ENCODE measurements at places on chromosomes 5 and 9. TPM values are rescaled to one million over a fixed set of nuclear protein-coding genes. Genes with fewer than 3 reads are reported as not detected.
A peak's percentile ranks its signal among the peaks of the same experiment; 100 is the strongest.

GRCh38 chr5:54115735-54116403, 194.5 kb downstream of the ARL15 start:
- peak; percentile 25 for DNase-seq

DNA sequence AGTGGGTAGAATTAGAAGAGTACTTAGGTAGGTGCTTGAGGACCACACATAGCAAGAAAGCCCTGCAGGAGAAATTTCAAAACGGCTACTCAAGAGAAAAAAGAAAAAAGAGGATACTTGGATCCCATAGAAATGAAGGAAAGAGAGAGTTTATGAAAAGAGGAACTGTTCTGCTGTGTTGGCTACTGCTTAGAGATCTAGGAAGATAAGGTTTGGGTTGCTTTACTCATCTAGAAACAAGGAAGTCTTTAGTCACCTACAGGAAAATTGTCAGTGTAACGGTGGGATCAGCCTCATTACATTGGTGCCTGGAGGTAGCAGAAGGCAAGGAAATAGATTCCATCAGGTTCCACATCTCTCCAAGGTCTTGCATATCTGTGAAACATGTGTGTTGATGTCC, 14.8 kb upstream of the C5orf46 start:
- no peak for DNase-seq

GRCh38 chr9:122031776-122032175, 61.3 kb downstream of the TTLL11 start:
- no peak for DNase-seq

DNA sequence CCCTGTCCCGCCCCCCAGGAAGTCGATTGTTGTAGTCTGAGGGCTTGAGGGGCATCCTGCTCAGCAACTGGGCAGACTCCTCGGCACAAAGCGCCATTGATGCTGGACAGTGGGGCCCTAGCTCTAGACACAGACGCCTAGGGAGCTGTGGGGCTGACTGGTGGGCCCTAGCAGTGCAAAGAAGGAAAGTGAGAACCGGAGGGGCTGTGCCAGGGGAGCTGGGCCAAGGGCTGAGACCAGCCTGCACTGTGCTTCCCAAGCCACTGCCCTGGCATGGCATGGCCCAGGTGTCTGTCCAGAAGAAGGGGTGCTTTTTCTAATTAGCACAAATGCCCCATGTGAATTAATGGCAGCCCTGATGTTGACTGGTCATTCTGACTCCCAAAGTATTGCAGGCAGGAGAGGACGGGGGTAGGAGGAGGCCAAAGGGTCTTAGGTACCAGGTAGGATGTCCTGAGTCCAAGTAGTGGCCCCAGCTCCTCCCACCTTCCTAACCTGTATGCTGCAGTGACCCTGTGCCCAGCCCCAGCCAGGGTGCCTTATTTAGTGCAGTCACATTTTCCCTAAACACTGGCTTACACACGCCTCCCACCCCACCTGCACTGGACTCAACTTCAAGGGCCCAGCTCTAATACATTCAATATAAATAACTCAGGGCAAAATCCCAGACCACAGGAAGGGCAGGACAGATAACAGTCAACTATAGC, 15.9 kb downstream of the TCF7 start:
- no peak for DNase-seq

GRCh38 chr9:98522487-98522886, 186.2 kb downstream of the GABBR2 start:
- no peak for DNase-seq

Gene IFNE
- 0.92 TPM for total RNA-seq

Gene CEL
- not detected for total RNA-seq
